ENCODE measurements at places on chromosomes 3 and 15.

DNA sequence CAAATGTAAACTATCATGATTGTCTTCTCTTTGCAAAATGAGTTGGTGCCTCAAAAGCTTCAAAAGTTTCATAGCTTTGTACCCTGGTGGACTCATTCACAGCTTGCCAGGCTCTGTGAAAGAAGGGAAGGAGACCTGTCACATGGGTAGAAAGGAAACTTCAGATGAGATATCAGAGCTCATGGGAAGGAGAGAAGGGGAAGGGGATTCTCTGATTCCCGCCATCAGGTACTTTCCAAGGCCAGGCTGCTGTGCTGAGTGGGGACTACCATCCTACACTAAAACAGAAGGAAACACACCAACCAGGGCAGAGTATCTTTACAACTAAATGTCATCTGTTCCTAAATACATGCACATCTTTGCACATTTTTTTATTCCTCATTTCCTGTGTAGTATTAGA lies 9.2 kb downstream of the ILDR1 start:
- no peak for DNase-seq

GRCh38 chr3:192253138-192253887 lies 474.0 kb downstream of the FGF12 start:
- DNase-seq: no peak

GRCh38 chr3:190826018-190826417 lies 36.5 kb downstream of the GMNC start:
- DNase-seq: no peak

DNA sequence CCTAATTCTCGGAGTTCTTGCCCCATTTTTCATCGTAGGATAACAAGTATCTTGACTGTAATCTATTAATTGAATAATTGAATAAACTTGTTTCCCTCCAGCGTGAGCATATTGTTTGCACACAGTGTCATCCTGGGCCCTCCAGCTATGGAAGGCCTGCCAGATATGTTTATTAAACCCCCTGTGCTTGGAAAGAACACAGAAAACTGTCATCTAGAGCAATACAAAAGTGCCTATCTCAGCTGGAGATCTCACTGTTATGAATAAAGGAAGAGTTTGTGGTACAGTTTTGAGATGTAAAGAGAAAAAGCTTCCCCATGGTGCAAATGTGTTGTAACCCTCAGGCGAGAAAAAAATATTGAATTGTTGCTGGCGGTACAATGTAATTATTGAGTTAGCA lies 405.9 kb downstream of the SOX2 start:
- DNase-seq: no peak

DNA sequence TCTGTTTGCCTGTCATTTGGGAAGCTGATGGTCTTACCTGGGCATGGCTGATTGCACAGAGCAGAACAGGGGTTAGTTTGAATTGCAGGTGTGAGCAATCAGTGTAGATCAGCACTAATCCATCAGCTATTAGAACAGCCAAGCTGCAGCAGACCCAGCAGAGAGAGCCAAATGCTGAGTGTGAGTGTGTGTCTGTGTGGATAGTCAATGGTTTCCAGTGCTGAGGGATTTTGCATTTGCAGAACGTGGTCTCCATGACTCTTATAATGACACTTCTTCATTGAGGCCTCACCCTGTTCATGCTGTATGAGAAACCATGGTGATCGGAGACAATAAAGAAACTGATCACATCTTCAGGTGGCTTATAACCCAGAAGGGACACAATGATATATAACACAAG lies 312.1 kb downstream of the SOX2 start:
- no peak for DNase-seq

GRCh38 chr3:20637729-20638128 lies 451.7 kb upstream of the SGO1 start:
- no peak for DNase-seq

- no peak for DNase-seq
These were observed 6.9 kb downstream of the CYFIP1 start for GRCh38 chr15:22973286-22973685.

- no peak for DNase-seq
These were observed 48.7 kb downstream of the STAG1 start for GRCh38 chr3:136703429-136703828.

GRCh38 chr3:17580901-17581300 lies 161.5 kb downstream of the TBC1D5 start:
- no peak for DNase-seq

GRCh38 chr3:148042663-148043445 lies 633.7 kb downstream of the ZIC1 start:
- DNase-seq: no peak

DNA sequence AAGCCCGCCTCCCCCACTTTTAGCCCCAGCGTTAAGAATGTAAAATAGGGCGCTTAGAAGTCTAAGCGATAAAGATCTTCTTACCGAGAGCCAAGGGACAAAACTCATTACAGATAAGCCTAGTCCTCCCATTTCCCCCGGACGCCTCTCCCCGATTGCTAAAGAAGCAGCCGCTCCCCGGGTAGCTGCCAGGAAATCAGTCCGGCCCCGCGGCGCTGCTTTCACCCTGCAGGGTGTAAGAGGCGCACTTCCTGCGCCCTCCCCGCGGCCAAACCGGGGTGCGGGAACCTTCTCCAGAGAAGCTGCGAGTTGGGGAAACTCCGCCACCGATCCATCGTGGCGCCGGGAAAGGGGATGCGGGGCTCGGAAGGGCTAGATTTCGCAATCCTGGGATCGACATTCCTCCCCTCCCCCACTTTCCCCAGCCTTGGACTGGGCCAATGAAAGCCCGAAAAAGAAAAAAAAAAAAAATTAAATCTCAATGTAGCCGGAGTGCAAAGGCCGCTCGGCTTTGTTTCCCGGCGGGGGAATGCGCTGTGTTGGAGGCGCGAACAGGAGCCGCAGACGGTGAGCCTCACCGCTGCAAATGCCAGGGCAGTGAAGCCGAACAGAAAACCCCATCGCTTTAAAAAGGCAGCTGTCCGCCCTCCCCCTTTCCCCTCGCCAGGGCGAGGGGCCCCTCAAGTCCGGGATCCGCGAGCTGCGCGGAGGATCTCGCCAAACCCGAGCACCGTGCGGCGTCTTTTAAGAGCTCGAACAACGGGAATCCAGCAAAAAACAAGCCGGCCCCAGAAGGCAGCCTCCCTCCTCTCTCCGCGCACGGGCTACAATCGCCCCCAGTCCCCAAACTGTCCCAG lies 626 bp upstream of the PTPRG start:
- DNase-seq: peak; percentile 78

GRCh38 chr15:26662283-26662682 lies 110.6 kb downstream of the GABRB3 start:
- no peak for DNase-seq

GRCh38 chr3:68535782-68536181 lies 396.6 kb downstream of the TAFA4 start:
- no peak for DNase-seq

DNA sequence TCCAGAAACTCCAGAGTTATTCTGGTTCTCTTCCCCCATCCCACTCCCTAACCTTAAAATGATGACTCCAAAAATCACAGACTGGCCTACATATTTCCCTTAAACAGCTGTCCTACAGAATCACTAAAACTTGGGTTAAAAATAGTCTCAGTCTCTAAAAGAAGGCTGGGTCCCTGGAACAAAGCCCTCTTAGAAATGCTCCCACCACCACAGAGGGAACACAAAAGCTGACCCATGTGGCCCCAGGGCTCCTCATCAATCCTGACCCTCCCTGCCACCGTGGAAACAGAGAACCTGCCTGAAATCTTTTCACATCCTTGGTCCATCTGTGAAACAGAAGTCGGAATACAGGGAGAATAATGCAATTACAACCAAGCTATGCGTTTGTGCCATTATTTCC lies 55.7 kb upstream of the DCLK3 start:
- DNase-seq: no peak

DNA sequence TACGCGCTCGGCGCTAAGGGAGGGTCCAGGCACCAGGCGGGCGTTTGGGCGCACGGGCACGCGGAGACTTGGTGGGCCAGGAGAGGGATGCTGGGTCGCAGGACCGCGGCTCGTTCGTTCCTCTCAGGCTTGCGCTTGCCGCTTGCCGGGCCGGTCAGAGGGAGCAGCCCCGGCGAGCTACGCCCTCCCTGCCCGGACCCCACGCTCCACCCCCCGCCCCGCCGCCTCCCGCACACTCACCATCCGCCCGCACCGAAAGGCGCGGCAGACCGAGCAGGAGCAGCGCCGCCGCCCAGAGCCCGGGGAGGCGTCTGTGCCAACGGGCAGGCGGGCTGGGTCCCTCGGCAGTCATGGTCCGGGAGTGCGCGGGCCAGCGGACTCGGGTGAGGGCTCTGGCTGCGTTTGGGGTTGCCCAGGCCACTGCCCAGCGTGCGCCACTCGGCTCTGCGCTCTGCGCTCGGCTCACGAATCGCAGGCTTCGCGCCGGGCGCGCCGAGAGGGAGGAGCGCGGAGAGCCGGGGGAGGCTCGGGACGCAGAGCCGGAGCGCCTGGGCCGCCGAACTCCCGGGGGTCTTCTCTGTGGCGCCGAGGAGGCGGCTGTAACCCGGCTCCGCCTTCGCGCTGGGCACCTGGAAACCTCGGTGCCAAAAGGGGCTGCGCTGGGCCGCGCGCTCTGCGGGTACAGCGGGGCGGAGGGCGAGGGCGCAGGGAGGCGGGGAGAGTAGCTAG lies at the start of gene SUSD5:
Gene SUSD5 (minus strand): TSS at position 365 of the 729 bp plus-strand sequence. CDS start 13 bp downstream, at position 352.
- DNase-seq: no peak

DNA sequence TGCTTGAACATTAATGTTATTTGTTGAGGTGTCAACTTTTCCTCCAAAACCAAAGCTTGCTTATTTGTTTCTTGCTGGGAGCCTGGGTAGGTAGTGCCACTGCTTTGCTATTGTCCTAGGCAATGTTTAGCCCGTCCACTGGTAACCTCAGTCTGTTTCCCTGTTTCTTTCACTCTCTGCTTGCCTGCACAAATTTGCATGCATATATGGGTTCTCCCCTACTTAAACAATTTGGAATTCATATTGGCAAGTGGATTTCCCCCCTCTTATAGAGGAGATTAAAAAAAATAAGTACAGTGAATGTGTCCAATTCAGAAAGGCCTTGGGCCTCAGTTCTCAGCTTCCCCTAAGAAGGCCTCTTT lies 45.0 kb upstream of the BOC start:
- no peak for DNase-seq
